ENCODE measurements at places on chromosomes 13 and 19.

GRCh38 chr13:99289674-99290337 lies 17.4 kb downstream of the GPR183 start:
- DNase-seq, result no peak

GRCh38 chr13:74406420-74406819 lies 272.2 kb upstream of the KLF12 start:
- DNase-seq, result no peak

DNA sequence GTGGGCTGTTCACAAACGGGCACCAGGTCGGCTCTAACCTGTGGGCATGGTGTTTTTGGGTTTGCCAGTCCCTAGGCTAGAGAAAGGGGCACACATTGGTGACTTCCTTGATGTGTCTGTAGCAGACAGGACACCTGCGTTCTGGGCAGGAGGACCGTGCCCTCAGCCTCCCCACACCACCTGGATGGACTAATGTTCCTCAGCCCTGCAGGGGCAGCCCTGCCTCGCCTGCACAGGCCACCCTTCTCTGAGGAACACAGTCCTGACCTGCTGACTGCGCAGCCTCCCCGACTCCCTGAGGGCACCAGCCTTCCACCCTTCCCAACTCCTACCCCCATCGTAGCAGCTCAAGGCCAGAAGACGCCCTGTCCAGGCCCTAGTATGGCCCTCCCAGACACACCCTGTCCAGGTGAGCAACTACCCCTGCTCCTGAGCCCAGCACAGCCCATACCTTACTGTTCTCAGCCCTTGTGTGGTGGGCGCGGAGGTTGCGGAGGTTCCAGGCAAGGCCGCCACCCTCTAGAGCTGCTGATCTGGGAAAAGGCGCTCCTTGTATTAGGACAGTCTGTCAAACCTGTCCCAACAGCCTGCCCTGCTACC lies 55.7 kb downstream of the GGACT start:
- DNase-seq, result no peak

GRCh38 chr19:31962561-31962996 lies 382.8 kb upstream of the ZNF507 start:
- DNase-seq, result no peak

- no peak for DNase-seq
Observed at GRCh38 chr19:45245826-45246225, 619 bp upstream of the EXOC3L2 start.

DNA sequence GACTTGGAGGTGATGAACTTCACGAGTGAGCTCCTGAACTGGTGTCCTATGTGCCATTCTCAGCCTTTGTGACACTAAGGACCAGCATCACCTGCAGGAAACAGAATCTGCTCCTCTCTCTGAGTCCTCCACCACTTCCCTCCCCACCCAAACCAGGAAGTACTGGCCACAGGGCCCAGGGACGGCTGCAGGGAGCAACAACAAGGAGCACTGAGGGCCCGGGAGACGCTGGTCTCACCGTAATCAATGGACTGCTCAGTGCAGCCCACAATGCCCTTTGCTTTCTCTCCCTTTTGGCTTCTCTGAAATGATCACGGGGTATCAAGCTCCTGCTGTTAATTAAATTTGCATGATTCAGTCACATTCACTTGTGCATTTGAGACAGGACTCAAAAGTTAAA lies 18.6 kb downstream of the PEPD start:
- DNase-seq, result no peak

DNA sequence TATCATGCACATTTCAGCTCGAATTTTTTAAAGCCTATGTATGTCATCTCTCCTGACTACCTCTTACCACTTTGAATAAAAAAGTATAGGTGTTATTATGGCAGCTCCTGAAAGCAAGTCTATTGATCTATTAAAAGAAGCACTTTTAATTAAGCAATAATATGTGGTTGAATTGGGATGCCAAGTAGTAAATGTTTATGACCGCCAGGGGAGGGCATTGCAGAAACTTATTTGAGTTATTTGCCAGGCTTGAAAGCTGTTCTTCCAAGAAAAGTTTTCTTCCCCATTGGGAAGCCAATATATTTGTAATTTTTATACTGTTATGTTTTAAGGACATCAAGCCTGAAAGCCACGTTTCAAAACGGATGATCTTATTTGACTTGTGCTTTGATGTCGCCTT lies 88.1 kb upstream of the SOX21 start:
- DNase-seq, result peak; percentile 21

DNA sequence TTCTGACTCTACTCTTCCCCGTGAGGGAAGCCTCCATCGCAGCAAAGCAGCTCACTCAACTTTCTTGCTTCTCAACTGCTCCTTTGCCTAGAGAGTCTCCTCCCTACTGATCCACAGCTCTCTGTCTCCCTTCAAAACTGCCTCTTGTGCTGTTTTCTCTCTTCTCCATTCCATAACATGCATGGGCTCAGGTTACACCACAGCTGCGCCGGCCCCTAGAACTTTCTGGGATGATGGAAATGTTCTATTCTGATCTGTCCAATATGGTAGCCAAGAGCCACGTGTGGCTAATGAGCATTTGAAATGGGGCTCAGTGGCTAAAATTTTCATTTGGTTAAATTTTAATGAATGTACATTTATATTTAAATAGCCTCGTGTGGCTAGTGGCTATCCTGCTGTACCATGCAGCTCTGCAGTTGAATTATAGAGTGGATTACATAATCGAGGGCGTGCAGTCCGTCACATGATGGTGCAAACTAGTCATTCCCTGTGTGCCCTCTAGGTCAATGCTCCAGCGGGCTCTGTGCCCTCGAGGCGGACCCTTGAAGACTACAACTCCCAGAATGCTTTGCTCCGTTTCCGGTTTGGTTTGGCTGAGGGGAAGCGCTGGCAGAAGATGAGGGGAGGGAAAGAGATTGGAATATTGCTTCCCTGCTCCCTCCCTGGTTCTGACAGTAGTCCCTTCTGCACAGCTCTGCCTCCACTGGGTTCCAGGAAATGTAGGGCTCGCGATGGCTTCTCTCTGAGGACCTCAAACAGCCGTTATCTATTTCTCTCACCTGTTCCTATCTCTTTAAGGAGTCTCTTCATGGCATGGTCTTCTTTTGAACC lies 109.8 kb downstream of the CACNA1A start:
- DNase-seq, result peak; percentile 36

GRCh38 chr13:67232384-67232783 lies 2.2 kb upstream of the PCDH9 start:
- no peak for DNase-seq

- no peak for DNase-seq
Observed at GRCh38 chr19:49456326-49456725, 3.3 kb downstream of the ALDH16A1 start.

DNA sequence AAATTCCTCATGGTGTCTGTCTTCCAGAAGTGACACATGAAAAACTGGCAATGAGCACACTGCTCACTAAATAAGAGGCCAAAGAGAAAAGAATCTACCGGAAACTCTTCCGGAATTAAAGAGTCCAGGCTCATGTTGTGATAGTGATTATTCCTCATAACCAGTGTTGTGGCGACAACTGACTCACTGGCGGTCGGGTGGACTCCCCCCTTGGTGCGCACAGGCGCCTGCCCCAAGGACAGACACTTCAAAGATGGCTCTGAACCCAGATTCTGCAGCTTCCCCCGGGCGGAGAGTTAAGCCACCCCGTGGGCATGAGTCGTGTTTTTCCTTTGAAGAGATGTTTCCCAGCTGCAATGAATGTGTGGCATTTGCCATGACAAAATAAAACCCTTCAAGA lies 10.3 kb downstream of the IL17D start:
- DNase-seq, result no peak

DNA sequence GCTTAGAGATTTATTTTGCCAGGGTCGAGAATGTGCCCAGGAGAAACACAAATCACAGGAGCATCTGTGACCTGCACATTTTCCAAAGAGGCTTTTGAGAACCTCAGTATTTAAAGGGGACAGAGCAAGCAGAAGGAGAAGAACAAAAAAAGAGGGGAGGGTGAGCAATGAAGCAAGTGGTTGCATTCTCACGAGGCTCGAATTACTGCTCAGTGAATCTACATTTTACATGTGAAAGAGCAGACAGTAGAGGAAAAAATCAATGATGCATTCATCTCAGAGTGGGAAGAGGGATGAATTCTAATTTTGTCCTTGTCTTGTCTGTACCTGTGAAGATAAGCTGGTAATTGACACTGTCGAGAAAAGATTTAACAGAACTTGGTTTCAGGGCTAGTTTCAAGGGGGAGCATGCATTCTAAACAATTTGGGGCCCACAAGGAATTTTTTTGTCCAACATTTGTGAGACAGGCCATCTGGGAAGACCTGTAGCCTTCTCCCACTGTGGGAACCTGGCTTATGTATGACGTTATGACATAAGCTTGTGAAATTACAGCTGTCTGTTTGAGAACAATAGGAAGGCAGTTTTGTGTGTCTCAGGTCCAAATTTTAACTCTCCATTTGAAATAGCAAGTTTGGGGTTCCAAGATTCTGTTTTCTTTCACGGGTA lies 855.1 kb downstream of the SLITRK5 start:
- peak; percentile 1 for DNase-seq

DNA sequence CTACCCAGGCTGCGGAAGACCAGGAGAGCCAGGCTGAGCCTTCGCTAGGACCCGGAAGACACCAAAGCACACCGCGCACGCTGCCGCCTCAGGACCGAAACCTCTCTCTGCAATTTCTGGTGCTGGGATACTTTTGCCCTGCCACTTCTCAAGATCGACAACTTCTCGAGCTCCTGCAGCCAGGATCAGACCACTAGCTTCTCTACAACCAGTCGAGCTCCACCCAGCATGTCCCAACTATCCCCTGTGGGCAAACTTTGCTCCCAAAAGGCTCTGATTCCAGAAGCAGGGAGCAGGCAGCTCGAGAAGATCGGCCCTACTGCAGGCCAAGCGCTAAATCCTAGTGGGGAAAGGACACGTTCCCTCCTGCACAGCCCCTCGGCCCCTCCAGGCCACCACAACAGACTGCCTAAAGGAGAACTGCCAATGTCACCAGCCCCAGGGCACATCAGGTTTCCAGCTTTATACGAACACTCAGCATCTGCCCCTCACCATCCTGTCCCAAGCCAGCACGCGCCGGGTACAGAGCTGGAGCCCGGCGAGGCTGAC lies 979 bp downstream of the AKAP8 start:
- peak; percentile 48 for DNase-seq

GRCh38 chr13:111911754-111912452 lies 155.0 kb upstream of the SOX1 start:
- no peak for DNase-seq

DNA sequence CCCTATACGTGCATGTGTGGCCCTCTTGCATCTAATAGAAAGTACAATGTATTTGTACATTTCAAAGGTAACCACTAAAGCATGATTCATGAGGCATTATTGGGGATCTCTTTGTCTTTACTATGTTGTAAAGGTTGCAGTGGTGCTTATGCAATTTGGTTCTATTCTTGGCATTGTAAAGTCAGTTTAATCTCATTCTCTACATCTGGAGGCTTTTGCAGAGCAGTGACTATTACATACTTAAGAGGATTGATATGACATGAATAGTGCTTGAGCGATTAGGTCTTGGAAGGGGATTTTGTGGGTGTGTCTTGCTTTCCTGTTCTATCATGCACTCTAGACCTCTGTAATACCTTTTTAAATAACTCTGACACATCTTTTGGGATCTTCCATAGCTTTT lies 610.0 kb downstream of the EFNB2 start:
- peak; percentile 100 for DNase-seq

GRCh38 chr19:16721051-16721450 lies 1.4 kb downstream of the NWD1 start:
- DNase-seq, result no peak

DNA sequence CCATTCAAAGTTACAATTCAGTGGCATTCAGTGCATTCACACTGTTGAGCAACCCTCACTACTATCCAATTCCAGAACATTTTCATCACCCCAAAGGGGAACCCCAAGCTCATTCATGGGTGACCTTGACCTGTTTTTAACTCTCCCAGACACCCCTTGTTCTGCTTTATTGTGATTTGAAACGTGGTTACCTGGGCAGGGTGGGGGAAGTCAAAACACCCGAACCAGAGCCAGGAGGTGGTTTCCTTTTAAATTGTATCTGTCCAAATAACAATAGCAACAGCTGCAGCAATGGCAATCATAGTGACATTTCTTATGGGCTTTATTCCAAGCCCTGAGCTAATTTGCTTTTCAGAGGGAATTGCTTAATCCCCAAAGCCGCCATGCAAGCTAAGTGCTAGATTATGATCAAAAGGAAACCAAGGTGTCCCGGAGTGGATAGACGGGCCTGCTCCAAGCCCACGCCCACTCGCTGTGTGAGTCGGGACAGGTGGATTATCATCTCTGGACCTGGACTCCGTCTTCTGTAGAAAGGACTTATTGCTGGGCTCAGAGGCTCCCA lies 6.1 kb downstream of the PTGIR start:
- no peak for DNase-seq

DNA sequence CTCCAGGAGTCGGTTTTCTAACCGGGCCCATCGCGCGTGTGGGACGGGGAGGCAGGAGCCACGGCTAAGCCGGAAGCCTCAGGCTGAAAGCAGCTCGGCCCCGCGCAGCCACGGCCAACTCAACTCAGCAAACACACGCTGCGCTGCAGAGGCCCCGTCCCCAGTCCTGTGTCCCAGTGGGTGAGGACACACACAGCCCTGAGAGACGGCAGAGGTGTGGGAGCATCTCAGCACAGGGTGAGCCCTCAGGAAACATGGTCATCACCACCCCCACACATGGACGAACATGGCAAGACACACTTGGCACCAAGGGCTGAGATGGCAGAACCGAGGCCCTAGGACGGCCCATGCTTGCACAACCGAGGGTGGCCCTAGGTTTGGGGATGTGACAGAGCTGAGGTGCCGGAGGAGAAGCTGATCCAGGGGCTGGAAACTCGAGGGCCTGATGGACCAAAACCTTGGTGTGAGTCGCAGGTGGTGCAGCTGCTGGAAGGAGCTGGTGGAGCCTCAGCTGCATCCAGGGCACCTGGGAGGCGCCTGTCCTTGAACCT lies 29.0 kb upstream of the C13orf46 start:
- no peak for DNase-seq

DNA sequence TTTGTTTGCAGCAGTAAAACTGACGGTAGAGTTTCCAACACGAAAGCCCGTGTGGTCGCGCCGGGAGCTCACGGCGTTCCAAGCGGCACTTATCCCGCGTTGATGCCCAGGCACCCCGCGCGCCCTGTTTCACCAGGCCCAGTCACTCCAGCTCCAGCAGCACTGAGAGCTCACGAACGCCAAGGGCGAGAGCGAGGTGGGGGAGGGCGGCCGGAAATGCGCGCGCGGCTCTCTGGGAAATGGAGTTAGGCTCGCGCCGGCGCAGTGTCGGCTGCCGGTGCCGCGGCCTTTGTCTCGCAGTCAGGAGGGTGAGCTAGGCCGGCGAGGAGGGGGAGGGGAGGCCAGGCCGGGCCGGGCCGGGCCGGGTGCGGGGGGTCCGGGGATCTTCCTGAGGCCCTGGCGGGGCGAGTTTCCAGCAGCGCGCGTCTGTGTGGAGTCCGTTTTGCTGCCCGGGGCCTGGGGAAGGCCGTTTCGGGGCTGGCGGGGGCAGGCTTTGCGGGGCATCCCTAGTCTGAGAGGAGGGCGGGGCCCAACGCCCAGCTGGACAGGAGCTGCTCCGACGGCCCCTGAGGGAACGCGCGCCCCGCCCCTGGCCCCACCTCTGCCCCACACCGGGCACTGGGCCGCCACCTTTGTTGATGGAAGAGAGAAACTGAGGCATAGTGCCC lies at the start of gene ZNF135:
TSS of gene ZNF135 (plus strand) at position 280 of the 668 bp plus-strand sequence. CDS start 721 bp downstream, outside the sequence.
- no peak for DNase-seq
